ENCODE measurements at places on chromosomes 7 and 10.

DNA sequence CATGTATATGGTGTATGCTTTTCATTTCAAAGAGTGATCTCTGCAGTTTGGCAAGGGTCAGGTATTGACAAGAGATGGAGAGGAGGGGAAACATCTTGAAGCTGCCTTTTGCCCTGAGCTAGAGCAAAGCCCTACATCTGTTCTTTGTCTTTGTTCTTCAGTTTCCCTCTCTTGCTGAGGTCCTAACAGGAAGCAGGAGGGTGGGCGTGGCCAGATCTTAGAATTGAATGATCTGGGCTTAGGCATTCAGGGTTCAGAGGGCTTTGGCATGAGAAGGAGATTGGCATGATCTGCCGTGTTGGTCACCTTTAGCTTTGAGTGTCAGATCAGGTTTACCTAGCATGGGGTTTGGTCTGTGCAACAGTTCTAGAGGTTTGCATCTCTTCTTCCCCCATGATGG is 41.3 kb downstream of the LRMDA start:
- no peak for DNase-seq

- DNase-seq, result no peak
These were observed 12.7 kb upstream of the ATP6V1F start for GRCh38 chr7:128849804-128850490.

- DNase-seq, result no peak
These were observed 34.8 kb upstream of the GPR37 start for GRCh38 chr7:124800386-124800785.

DNA sequence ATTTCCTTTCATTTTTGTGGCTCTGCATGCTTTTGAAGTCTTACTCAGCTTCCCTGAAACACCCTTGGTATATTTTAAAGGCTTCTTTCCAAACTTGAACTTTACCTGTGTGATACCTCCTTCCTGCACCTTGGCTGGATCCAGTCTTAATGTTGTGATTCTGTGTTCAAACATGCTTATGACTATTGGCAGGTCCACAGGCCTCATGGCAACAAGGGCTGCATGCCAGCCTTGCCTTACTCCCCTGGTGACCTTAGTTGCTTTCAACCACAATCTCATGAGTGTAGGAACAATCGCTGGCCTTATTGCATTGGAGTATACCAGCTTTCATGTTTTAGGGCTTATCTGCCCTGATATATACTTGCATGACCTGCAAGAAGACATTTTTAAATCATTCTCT is 238.7 kb downstream of the KIF20B start:
- no peak for DNase-seq

- DNase-seq, result peak; percentile 84
These were observed 7.9 kb downstream of the CPED1 start for GRCh38 chr7:120996333-120996987.
